ENCODE measurements at places on chromosomes 7 and 10.

DNA sequence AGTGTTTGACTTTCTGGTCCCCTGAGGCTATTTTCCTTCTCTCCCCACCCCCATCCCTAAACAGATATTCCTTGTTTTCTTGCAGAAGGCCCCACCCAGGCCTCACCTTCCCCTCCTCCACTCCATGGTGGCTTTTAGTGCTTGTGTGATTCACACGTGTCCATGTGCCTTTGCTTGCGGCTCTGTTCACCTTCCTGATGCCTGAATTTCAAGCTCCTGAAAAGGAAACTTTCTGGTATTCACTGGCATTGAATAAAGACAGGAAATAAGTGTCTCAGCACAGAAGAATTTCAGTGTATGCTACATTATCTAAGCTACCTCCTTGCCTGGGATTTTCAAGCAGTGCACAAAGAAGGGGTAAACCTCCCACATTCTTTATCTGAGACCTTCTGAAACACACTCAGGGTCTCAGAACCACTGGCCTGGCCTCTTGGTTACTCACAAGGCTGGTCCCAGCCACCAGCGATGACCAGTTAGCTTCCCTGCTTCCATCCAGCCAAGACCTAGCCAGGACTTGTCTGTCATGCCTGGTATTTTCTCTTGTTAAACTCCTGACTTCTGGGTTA lies 17.2 kb upstream of the UBE2H start:
- peak; percentile 92 for DNase-seq

DNA sequence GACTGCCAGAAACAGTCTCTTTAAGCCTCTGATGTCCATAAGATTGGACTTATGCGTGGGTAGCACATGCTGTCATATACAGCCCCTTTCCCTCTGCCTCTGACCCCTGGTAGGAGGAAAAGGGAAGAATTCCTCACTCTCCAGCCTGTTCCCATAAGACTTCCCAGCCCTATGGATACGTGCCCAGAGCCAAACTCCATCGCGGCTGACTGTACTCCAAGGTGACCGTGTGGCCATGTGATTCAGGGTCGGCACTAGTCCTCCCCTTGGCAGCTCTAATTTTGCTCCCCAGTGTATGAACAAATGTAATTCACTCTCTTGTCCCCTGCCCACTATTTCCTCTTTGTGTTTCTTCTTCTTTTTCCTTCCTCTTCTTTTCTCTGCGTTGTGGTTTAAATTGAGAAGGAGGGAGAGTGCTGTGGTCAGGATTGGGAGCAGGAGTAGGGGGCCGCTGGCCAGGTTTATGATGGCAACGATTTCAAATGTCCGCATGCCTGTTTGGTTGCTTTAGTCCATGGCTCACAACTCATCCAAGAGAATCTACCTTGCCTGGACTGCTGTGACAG lies 43.8 kb downstream of the PRLHR start:
- DNase-seq = no peak

DNA sequence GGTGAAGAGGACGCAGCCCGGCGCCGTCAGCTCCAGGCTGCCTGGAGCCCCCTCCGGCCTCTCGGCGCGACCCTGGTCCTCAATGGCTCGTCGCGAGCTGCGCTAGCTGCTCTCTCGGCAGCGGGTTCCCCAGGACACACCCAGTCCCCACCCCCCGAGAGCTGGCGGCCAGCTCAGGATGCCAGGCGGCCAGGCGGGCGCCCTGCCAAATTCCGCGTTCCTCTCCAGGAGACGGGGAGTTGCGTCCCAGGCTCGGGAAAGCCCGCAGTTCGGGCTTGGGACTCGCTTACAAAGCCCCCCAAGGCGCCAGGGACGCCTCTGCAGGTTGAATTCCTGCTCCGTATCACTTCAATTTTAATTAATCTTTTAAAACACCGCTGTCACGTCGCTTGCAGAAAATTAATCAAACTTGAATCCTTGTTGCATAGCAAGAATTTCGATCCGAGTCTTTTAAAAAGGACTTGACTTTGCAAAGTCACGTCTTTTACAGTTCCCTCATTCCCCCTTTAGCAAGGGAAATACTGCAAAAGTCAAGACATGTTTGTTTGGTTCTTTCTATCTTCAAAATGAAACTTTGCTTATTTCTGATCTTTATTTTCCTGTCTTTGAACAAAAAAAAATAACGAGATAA lies 28.2 kb downstream of the SKIDA1 start:
- peak; percentile 59 for DNase-seq

DNA sequence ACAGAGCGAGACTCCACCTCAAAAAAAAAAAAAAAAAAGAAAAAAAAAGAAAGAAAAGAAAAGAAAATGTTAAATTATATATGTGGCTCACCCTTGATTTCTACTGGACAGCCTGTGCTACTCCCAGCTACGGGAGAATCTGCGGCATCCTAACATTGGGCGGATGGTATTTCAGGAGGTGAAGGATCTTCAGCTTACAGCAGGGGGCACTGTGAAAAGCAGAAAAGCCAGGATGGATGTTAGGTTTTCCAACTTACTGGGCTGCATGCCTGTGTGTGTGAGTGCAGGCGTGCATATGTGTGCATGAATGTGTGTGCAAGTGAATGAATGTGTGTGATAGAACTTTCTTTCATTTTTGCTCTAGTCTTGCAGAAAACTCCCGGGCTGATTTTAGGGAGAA lies 1066.5 kb downstream of the TYW1 start:
- DNase-seq = no peak

DNA sequence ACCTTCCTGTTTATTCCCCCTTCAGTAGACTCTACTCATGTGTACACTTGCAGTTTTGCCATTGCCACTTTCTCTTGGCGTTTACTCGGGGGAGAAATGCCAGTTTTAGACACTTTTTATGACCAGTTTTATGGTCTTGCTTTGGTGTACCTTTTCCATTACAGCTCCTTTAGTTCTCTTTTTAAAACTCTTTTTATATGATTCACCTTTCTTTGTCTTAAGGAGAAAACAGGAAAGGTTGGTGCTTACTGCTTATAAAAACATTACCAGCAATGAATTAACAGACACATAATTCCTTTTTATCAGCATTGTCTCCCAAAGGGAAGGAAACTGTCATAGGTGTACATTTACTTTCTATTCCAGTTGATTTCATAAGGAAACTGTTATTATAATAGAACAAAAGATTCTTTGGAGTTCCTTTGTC lies 11.9 kb downstream of the TSPAN13 start:
- no peak for DNase-seq

GRCh38 chr7:4726566-4726965 lies 44.5 kb downstream of the FOXK1 start:
- DNase-seq = no peak

DNA sequence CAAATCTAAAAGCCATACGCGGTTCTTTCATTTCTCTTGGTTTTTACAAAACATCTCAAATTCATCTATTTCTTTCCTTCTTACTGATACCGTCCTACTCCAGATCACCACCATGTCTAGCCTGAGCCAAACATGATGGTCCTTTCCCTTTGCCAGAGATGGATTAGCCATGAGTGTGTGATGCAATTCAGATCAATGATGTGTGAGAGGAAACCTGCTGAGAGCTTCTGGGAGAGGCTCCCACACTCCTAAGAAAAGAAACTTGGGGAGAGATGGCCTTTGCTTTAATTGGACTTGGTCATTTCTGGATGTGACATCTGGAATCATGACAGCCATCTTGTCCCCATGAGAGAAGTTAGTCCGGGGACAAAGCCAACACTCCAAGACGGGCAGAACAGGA lies 367.2 kb downstream of the FGFR2 start:
- DNase-seq = no peak

- DNase-seq = no peak
Observed at GRCh38 chr10:18577823-18578685, 73.3 kb downstream of the NSUN6 start.

- DNase-seq = no peak
Observed at GRCh38 chr10:113241599-113242360, 291.7 kb downstream of the TCF7L2 start.

GRCh38 chr7:129958643-129959470 lies 6.1 kb upstream of the UBE2H start:
- DNase-seq = peak; percentile 72

DNA sequence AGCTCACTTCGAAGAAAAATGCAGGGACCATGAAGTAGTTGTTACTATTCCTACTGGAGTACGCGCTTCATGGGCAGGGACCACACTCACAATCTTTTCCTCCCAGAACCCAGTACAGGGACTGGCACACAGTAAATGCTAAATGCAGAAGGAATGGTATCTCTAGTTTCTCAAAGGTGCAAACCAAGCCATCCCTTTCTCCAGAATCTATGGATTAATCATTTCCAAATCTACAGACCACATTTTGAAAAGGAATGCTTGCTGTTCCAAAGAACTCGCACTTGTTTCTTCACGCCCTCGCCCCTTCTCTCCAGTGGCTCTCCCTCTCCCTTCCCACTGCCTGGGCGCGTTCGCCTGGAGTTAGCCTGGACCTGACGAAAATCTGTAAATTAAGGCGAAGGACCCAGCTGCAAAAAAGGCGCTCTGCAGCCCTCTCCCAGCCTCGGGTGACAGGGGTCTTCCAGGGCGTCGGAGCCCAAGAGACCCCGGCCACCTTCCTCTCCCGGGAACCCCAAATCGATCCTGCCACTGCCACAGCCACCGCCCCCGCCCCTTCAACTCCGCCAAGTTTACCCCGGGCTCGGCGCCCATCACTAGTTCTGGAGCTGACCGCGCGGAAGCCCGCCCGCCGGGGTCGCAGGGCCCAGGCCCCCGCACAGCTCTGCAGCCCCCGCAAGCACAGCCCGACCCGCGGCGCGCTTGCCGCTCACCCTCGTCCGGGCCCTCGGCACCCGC lies 527 bp downstream of the PDIA4 start:
- DNase-seq = peak; percentile 11

GRCh38 chr7:134779741-134780065 lies 269 bp downstream of the CALD1 start:
- no peak for DNase-seq

GRCh38 chr10:131078131-131078881 lies 233.2 kb downstream of the TCERG1L start:
- DNase-seq = no peak

DNA sequence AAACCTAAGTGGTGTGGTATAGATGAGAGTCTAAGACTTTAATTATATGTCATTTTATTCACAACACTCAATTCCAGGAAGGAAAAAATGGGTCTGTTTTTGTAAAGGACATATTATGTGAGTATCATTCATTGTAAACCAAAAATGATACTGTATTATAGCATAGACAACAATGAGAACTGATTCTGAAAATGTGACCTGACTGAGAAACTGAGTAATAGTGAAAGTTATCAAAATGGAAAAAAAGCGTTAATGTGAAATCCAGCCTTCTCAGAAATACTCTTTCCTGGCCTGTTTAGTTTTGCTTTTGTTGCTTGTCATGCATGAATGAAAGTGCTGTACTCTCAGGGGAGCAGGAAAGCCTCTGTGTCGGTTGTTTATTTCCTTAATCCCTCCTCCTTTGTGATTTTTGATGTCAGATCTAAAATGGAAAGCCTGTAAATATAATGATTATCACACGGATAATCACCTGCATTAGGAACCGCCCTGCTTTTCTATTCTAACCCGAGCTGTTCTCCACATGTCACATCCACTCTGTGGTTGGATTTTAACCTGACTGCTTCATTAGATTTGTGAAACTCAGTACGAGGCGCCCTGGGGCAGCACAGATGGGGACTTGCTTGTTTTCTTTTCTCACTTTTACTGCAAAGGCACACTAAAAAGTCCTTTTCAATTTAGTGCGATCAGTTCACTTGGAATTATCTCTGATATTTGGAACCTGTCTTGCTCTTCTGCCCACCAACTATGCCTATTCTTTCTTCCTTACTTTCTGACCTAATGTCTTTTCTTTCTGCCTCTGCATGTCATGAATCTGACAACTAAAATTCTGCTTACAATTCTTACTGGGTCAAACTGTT lies 240.9 kb upstream of the KAT6B start:
- DNase-seq = no peak

DNA sequence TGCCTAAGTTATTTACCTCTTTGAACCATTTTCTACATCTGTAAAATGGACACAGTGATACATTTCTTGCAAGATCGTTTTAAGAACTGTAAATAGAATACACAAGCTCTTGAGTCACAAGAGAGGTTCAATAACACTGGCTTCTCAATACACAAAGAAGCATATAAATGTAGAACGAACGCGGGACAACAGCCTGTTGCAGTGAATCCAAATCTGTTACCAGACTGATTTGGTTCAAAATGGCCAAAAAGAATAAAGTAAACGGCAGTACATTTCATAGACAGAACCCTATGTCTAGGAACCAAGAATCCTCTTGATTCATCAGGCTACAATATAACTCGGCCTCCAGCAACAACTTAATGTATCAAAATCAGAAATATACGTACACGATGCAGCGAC lies 701 bp downstream of the MTPAP start:
- no peak for DNase-seq

GRCh38 chr7:70772891-70773290 lies 359.1 kb upstream of the GALNT17 start:
- DNase-seq = no peak

DNA sequence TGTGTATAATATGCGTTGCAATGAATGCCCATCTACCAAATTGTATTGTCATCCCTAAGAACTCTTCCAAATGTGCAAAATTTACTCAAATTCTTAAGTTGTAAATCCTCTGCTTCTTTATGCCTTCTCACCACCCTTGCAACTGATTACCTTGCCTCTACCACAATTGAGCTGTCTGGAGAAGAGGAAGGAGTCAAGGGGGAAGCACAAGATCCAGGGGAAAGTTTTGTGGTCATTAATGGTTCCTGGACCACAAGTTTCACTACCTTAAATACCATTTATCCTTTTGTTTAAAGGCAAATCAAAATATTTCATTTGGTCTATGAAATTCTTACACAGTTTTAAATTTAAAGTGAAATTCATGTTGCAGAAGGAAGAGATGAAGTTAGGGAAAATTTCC lies 16.7 kb downstream of the CRPPA start:
- DNase-seq = no peak

- DNase-seq = no peak
Observed at GRCh38 chr10:79319115-79319771, 28.0 kb upstream of the PPIF start.

GRCh38 chr7:103113164-103113563 lies 35.7 kb downstream of the NAPEPLD start:
- DNase-seq = peak; percentile 75

GRCh38 chr10:23096802-23097549 lies 1.6 kb downstream of the MSRB2 start:
- peak; percentile 65 for DNase-seq

DNA sequence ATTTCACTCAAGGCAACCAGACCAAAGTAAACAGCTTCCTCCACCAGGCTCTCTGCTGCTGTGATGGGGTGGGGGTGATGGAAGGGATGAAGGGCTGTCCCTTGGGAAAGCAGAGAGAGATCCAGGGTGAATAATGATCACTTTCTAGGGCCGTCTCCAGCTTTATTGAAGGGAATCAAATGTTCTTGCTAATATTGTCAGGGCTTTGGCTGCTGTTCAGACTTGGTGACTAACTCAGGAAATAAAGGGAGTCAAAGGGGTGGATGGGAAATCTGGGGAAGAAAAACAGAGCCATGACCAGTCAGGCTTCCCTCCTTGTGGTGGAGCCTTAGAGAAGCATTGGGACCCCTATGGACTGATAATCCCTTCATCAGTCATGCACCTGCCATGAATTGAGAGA lies 196.2 kb upstream of the AGK start:
- DNase-seq = peak; percentile 53

- no peak for DNase-seq
Observed at GRCh38 chr10:31594347-31594873, 275.4 kb downstream of the ZEB1 start.

GRCh38 chr10:109898666-109899355 lies 24.5 kb downstream of the XPNPEP1 start:
- no peak for DNase-seq
